ENCODE measurements at places on chromosomes 4 and X. TPM values are rescaled to one million over a fixed set of nuclear protein-coding genes. Genes with fewer than 3 reads are reported as not detected.
A peak's percentile ranks its signal among the peaks of the same experiment; 100 is the strongest.

- H3K27ac ChIP-seq = no peak overlapping the region
- no peaks in the 10 kb centered on the region for H3K27me3 ChIP-seq
- peaks cover 2% of the 10 kb centered on the region for H3K36me3 ChIP-seq
- H3K4me1 ChIP-seq = no peaks in the 10 kb centered on the region
- no peak overlapping the region for H3K4me3 ChIP-seq
Measured at GRCh38 chr4:163143532-163143931, 23.2 kb downstream of the NAF1 start.

DNA sequence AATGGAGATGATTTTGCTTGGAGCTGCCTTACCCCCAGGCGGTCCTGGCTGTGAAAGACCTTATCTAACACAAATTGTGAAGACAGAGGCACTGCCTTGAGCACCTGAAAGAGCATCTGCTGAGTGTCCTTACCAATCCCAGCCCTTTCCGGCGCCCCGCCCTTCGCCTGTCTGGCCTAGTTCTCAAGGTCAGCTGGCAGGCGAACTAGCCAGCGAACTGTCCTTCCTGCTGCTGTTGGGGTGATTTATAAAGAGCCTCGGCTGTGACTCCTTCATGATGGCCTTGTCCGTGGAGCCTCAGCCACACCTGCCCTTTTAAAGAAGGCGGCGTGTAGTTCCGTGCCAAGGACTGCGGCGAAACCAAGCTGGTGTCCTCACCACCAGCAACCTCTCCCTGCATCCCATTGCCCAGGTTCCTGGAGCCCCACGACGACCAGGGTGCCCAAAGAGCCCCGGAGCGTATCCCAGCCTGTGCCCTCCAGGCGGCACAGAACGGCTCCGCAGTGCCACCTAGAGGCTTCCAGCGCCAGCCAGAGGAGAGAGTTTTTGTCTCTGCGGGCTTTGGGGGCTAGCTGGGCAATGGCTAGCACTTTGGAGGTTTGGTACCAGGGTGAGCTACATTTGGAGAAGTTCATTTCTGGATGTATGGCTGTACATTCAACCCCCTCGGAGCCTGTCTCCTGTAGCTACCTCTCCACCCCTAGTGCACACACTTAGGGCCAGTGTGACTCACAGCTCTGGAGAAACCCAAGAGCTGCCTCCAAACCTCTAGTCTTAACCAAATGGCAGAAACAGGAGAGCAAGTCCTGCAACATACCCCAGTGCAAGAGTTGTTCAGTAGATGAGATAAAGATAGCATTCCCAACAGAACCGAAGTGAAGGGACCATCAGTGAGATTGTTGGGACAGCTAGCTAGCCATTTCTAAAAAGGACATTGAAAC, 36.8 kb upstream of the VMA21 start:
- H3K4me3 ChIP-seq = peak overlapping the region; percentile 49
- no peaks in the 10 kb centered on the region for H3K36me3 ChIP-seq
- H3K27ac ChIP-seq = no peak overlapping the region
- no peaks in the 10 kb centered on the region for H3K4me1 ChIP-seq

- DNase-seq = peak; percentile 27
- H3K4me1 ChIP-seq = peaks cover 15% of the 10 kb centered on the region
- peaks cover 4% of the 10 kb centered on the region for H3K36me3 ChIP-seq
- H3K4me3 ChIP-seq = no peak overlapping the region
- no peak overlapping the region for H3K27ac ChIP-seq
- H3K27me3 ChIP-seq = no peaks in the 10 kb centered on the region
Measured at GRCh38 chr4:8324640-8325239, 55.2 kb downstream of the HTRA3 start.

DNA sequence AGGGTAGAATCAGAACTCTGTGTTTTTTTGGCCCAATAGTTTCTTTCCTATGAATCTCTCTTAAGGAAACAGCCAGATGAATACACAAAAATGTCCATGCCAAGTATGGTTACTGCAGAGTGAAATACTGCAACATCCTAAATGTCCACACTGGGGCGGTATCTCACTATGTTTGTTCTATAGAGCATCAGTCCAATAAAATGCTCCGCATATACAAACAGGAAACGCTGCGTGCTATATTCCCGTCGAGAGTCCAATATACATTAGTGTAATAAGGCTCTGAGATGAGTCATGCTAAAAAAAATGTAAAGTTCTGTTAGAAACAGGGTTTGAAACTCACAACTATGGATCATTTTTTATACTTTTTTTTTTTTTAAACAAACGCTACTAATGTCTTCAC, 72.9 kb upstream of the ENOX2 start:
- peaks cover 4% of the 10 kb centered on the region for H3K4me1 ChIP-seq
- H3K27ac ChIP-seq = no peak overlapping the region
- H3K4me3 ChIP-seq = no peak overlapping the region
- no peaks in the 10 kb centered on the region for H3K36me3 ChIP-seq
- H3K27me3 ChIP-seq = peaks cover 43% of the 10 kb centered on the region

DNA sequence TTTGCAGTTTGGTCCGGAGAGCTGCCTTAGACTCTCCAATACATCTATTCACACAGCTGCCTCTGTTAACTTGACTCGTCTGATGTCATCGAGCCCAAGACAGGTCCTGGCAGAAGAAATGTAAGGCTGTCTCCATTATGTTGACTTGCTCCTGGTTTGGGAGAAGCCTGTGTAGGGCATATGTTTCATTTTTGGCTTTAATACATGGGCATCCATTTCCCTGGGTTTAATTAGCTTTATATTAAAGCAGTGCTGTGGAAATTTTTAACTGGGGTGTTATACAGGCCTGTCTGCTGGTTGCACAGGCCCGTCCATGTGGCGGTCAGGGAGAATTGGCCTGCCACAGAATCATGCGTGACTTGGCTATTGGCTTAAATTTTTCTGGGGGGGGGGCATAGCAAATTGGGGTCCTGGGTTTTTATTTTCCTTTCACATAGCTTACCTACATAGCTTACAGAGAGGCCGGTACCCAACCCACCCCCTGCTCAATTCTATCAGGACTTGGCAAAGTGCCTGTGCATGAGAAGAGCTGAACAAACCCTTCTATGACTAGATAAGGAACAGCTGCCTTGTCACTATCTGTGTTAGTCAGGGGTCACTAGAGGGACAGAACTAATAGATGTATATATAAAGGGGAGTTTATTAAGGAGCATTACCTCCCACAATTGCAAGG, 123.5 kb upstream of the WDR1 start:
- no peaks in the 10 kb centered on the region for H3K36me3 ChIP-seq
- DNase-seq = no peak
- H3K4me3 ChIP-seq = no peak overlapping the region
- peaks cover 11% of the 10 kb centered on the region for H3K4me1 ChIP-seq
- H3K27me3 ChIP-seq = peaks cover 12% of the 10 kb centered on the region

DNA sequence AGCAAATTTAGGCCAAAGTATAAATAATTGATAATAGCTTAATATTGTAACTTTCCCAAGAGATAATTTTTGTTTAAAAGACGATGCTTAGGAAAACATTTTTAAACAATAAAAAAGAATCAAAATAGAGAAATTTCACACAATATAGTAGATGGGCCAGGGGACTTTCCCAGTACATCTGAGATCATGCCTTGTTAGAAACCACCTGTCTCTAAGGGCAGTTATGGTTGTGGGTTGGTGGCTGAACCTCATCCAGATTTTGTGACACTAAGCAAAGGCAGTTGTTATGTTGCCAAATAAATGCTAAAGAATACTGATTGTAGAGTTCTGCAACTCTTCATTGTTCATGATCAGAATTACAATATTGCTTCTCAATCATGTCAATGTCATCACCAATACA, 270.6 kb downstream of the BANK1 start:
- H3K36me3 ChIP-seq = no peaks in the 10 kb centered on the region
- H3K4me1 ChIP-seq = no peaks in the 10 kb centered on the region
- no peaks in the 10 kb centered on the region for H3K27me3 ChIP-seq
- H3K27ac ChIP-seq = no peak overlapping the region
- DNase-seq = no peak
- no peak overlapping the region for H3K4me3 ChIP-seq

GRCh38 chrX:33298622-33299021, 87.3 kb upstream of the DMD start:
- H3K4me3 ChIP-seq = no peak overlapping the region
- no peak for DNase-seq
- H3K27me3 ChIP-seq = no peaks in the 10 kb centered on the region
- no peak overlapping the region for H3K27ac ChIP-seq
- H3K36me3 ChIP-seq = no peaks in the 10 kb centered on the region
- no peaks in the 10 kb centered on the region for H3K4me1 ChIP-seq

DNA sequence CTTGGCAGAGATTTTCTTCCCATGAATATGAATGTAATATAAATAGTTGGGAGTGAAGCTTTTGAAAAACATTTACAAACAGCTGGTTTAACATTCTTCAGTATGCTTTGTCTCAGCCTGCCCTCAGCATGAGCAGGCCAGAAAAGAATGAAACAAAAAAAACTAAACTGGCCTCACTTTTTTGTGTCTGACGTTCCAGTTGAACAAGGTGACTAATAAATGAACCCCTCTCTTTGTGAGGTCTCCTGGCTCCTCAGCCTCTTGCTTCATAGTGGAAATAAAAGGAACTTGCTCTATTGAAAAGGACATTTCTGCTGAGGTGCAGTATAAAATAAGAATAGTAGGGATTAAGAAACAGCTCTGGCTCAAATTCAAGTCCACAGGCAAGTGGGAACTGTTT, 9.4 kb downstream of the CHST7 start:
- peak overlapping the region; percentile 43 for H3K27ac ChIP-seq
- peaks cover 23% of the 10 kb centered on the region for H3K4me1 ChIP-seq
- no peaks in the 10 kb centered on the region for H3K27me3 ChIP-seq
- DNase-seq = no peak
- H3K4me3 ChIP-seq = no peak overlapping the region

DNA sequence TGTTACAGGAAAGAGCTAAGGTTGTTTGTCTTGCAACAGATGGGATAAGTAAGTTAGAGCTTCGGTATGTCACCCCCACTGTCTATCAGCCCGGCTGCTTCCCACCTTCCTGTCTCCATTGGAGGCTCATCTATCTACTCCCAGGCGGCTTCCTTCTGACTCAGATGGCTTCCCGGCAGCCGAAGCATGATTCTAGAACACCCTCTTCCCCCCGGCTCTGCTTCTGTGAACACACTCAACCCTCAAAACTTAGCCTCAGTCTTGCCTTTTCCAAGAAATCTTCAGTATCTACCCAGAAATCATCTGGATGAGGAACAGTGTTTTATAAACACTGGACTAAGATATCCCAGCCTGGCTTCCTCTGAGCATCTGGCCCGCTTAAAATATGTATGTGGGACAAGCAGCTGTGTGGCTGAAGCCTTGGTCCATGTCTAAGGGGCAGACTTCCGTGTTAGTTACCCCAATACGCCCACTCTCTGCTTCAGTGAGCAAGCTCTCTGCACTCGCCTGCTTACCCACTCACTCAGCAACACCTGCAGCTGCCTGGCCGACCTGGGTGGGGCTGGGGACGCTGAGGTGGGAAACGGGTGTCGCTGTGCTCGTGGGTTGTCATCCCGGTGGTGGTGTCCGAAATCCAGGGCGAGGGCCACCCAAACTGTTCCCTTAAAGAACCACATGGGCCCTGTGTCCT, 12.0 kb upstream of the SLC2A9 start:
- H3K27me3 ChIP-seq = no peaks in the 10 kb centered on the region
- DNase-seq = no peak
- peak overlapping the region; percentile 27 for H3K27ac ChIP-seq
- H3K4me1 ChIP-seq = peaks cover 38% of the 10 kb centered on the region
- no peaks in the 10 kb centered on the region for H3K36me3 ChIP-seq
- H3K4me3 ChIP-seq = no peak overlapping the region

DNA sequence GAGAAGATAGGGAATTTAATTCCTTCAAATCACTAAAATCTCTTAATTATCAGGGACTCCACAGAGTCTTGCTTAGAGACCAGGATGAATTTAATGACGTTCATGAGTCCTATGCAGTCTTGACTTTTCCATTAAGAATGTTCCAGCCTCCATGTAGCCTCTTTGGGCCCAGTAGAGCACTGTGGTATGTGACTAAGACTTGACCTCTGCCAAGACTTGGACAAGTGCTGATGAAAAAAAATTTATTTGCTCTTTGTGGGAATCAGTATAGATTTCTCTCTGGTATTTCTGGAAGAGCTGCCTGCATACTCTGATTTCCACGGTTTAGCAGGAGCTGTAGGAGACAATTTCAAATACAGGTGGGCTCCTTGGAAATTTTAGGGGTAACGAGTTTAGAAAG, 40.6 kb downstream of the CHRDL1 start:
- no peaks in the 10 kb centered on the region for H3K36me3 ChIP-seq
- H3K4me3 ChIP-seq = no peak overlapping the region
- H3K27me3 ChIP-seq = no peaks in the 10 kb centered on the region
- H3K27ac ChIP-seq = no peak overlapping the region
- peaks cover 9% of the 10 kb centered on the region for H3K4me1 ChIP-seq
- no peak for DNase-seq

- no peak for DNase-seq
- peaks cover 3% of the 10 kb centered on the region for H3K27me3 ChIP-seq
- H3K4me3 ChIP-seq = no peak overlapping the region
- no peak overlapping the region for H3K27ac ChIP-seq
Measured at GRCh38 chr4:27059446-27059845, 198.8 kb downstream of the STIM2 start.

- H3K4me1 ChIP-seq = peaks cover 16% of the 10 kb centered on the region
- no peaks in the 10 kb centered on the region for H3K27me3 ChIP-seq
- DNase-seq = peak; percentile 42
Measured at GRCh38 chrX:24619647-24620046, 27.5 kb downstream of the PCYT1B start.

DNA sequence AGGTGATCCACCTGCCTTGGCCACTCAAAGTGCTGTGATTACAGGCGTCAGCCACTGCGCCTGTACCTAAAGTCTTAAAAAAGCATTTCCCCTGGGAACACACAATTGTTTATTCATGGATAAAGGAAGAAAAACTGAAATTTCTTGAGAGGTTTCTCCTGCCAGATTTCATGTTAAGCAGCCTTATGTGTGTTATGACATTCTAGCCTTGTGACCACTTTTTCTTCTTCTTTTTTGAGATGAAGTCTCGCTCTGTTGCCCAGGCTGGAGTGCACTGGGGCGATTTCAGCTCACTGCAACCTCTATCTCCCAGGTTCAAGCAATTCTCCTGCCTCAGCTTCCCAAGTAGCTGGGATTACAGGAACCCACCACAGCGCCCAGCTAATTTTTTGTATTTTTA, 57.8 kb upstream of the PLAC8 start:
- DNase-seq = no peak
- no peaks in the 10 kb centered on the region for H3K27me3 ChIP-seq
- no peaks in the 10 kb centered on the region for H3K4me1 ChIP-seq
- H3K36me3 ChIP-seq = no peaks in the 10 kb centered on the region
- H3K4me3 ChIP-seq = no peak overlapping the region

- no peak overlapping the region for H3K27ac ChIP-seq
- H3K4me3 ChIP-seq = no peak overlapping the region
- peaks cover 3% of the 10 kb centered on the region for H3K4me1 ChIP-seq
- no peaks in the 10 kb centered on the region for H3K36me3 ChIP-seq
- DNase-seq = no peak
Measured at GRCh38 chr4:68433582-68433981, 13.7 kb upstream of the TMPRSS11E start.

Gene REST
- 86.8 TPM for total RNA-seq

Gene SLC38A5
- 10.1 TPM for total RNA-seq

Gene RNF150
- total RNA-seq = 40.7 TPM

Gene HMGN5
- 5.3 TPM for total RNA-seq

Gene VSIG4
- total RNA-seq = not detected

Gene CENPI
- total RNA-seq = 7.7 TPM

Gene EGFL6
- 11.3 TPM for total RNA-seq

Gene LIAS
- 19.1 TPM for total RNA-seq

Gene GABRE
- 190 TPM for total RNA-seq

Gene GLOD5
- not detected for total RNA-seq
